ENCODE measurements at places on chromosomes 7 and 10. TPM values are rescaled to one million over a fixed set of nuclear protein-coding genes. Genes with fewer than 3 reads are reported as not detected.

GRCh38 chr7:128783143-128783861 lies 7.7 kb upstream of the OPN1SW start:
- no peak for DNase-seq

- no peak for DNase-seq
Measured at GRCh38 chr7:115096262-115096661, 174.4 kb downstream of the MDFIC start.

Gene C7orf57
- not detected for total RNA-seq

Gene CPA4
- total RNA-seq, result 2.1 TPM
